ENCODE measurements at places on chromosomes 11 and 22.

- no peaks in the 10 kb centered on the region for H3K36me3 ChIP-seq
- H3K4me1 ChIP-seq: peaks cover 24% of the 10 kb centered on the region
- H3K27ac ChIP-seq: no peak overlapping the region
- H3K27me3 ChIP-seq: peaks cover 20% of the 10 kb centered on the region
These were observed 2.5 kb upstream of the LRRC74B start for GRCh38 chr22:21042978-21043859.

DNA sequence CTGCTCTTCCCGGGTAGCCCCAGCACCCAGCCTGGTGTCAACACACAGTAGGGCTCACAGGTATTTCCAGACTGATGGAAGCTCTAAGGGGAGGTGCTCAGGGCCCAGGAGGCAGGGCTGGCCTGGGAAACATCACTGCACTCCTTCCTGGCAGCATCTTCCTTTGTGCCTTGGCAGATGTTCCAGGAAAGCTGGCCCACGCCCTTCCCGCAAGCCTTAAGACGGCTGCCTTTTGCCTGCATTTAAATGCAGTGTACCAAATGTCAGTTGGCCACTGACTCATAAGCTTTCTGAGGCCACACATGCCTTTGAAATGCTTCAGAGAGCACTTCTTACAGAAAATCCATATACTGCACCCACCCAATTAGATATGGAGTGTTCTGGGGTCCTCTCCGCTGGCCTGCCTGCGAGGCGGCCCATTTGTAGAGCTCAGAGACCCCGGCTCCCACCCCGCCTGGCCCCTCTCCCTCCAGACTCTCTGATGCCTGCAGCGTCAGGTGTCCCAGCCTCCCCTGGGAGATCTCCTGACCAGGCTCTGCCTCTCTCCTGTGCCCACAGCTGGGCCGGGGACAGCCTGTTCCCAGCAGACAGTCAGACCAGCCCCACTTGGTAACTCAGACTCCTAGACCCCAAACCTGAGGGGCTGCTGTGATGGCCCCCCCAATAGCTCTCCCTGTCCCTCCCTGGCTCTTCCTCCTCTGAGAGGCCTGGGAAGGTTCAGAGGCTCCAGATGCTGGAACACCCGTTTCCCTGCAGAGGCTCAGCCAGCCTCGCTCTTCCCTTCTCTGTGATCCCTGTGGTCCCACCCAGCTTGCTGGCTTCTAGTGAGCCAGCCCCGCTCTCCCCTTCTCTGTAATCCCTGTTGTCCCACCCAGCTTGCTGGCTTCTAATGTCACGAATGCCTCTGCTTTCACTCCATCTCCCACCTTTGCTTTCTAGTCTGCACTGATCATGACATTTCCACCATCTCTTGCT is 47.6 kb upstream of the THY1 start:
- H3K4me3 ChIP-seq: no peak overlapping the region
- no peaks in the 10 kb centered on the region for H3K4me1 ChIP-seq
- DNase-seq: no peak
- peaks cover 7% of the 10 kb centered on the region for H3K36me3 ChIP-seq
- peaks cover 54% of the 10 kb centered on the region for H3K27me3 ChIP-seq

DNA sequence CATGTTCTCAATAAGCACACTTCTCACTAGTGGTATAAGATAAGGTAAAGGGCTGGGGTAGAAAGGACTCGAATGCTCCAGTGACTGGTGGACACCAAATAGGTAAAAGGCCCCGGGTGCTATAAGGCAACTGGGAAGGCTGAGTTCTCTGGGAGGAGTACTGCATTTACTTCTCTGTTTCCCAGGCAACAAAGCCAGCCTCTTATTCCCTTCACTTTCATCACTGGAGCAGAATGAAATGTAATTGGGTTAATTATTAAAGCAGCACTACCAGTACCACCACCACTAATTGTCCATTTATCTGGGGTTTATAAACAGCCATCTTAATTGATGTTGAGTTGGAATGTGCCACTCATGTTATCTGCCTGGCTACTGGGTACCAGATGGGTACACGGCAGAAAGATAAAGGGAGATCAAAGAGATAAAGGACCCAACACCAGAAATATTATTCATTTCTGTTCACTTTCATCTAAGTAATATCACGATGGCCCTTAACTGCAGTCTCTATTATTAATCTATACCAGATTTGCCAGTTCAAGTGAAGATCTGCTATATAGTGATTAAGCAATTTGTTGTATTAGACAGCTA is 94.4 kb upstream of the CHRM4 start:
- H3K27ac ChIP-seq: no peak overlapping the region
- H3K27me3 ChIP-seq: no peaks in the 10 kb centered on the region
- H3K4me1 ChIP-seq: peaks cover 4% of the 10 kb centered on the region
- peaks cover 5% of the 10 kb centered on the region for H3K36me3 ChIP-seq
- no peak for DNase-seq

DNA sequence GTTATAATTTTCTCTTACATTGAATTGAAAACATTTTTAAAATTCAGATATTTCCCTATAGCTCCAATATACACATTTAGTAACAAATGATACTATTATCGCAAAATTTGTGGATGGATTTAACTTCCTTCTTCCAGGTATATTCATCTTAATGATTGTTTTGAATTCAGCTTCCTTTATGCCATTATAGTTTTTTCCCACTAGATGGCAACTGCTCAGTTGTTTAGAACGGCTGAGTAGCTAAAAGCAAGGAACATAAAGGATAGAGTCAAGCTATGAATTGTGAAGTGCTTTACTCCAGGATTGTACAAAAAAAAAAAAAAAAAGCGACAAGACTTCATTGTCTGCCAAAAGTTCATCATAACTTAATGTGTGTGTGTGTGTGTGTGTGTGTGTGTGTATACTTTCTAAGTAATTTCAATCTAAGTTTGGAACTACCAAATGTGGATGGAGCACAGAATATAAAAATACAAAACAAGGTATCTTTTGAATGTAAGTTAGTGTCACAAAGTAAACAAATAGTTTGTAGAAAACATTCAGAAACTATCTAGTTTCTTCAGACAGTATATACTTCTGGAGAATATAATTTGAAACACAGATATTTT is 846.4 kb downstream of the DLG2 start:
- no peak overlapping the region for H3K4me3 ChIP-seq
- H3K27me3 ChIP-seq: no peaks in the 10 kb centered on the region
- no peaks in the 10 kb centered on the region for H3K4me1 ChIP-seq
- H3K36me3 ChIP-seq: no peaks in the 10 kb centered on the region
- no peak for DNase-seq
- no peak overlapping the region for H3K27ac ChIP-seq

- no peak overlapping the region for H3K27ac ChIP-seq
- no peaks in the 10 kb centered on the region for H3K4me1 ChIP-seq
- no peaks in the 10 kb centered on the region for H3K36me3 ChIP-seq
- DNase-seq: no peak
- no peak overlapping the region for H3K4me3 ChIP-seq
These were observed 85.3 kb upstream of the HEPHL1 start for GRCh38 chr11:93935826-93936225.
